ENCODE measurements at places on chromosomes 1 and 21. TPM values are rescaled to one million over a fixed set of nuclear protein-coding genes. Genes with fewer than 3 reads are reported as not detected.

SYCP1 gene
- not detected for total RNA-seq

TRABD2B gene
- 8.1 TPM for total RNA-seq

C1orf185 gene
- total RNA-seq, result not detected

BARHL2 gene
- total RNA-seq, result not detected

C2CD4D gene
- not detected for total RNA-seq

OR2M5 gene
- not detected for total RNA-seq
